ENCODE measurements at places on chromosomes 2 and 18.

DNA sequence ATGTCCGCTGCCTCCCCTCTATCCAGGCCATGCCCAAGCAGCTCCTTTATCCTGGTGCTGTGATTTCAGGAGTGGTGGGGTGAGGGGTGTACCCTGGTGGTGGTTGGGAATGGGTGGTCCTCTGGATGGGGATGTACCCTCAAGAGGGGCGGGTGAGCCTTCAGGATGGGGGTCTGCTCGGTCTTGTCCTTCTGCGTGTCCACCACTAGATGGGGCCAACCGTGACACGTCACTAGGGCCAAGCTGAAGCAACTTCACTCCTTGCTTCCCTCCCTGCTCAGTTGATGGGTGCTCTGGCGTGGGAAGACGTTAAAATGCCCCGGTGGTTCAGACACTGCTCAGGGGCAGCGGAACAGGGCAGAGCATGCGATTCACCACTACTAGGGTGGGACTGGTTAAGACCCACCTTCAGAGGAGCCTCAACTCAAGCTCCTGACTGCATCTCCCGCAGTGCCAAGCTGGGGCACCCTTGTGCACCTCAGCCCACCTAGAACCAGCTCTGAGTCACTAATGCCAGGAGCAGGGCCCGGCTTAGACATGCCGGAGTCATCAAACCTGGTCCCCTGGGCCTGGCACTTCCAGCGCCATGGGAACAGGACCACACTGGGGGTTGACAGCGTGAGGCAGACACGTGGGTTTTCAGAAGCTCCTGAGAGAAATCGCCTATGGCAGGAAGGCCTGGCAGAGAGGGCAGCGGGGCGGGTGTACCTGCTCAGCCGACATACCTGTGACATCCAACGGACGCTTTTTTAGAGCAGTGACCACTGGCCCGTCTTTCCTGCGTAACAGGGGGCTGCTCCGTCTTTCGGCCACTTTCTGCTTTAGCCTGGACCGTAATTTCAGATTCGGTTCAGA is 256.7 kb downstream of the HDAC4 start:
- no peak for DNase-seq

DNA sequence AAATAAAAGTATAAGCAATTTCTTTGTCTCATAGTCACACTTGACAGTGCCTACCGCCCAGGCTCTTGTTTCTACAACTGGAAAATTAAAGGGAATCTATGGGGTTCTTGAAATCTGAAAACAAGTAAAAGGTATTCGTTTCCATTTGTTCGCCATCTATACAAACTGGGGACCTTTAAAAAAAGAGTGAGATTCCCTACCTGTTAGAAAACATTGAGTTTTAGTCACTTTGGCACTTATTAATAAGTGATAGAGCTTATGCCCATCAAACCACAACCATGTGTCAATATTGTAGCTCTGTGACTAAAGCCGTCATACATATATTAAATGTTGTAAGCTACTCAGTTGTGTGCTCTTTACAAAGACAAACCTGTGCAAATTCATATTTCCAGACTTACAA is 13.2 kb downstream of the FN1 start:
- DNase-seq: no peak

GRCh38 chr18:31783059-31783458 is 22.4 kb upstream of the SLC25A52 start:
- no peak for DNase-seq

DNA sequence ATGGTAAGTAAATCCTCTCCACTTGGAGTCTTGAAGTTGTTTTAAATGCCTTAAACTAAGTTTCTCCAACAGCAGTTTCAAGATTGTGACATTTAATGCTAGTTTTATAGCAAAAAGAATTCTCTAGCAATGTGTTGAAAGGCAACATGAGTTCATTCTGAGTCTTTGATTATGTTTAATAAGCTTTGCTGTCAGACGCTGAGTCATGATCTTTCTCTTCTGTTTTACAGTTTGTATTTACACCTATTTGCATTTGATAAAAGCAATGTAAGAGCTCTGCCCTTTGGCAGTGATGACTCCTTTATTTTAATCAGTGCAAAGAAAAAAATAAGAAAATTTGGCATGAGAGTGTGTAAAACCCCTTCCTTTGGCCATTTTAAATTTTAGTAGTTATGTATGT is 497.7 kb downstream of the STK39 start:
- DNase-seq: no peak

DNA sequence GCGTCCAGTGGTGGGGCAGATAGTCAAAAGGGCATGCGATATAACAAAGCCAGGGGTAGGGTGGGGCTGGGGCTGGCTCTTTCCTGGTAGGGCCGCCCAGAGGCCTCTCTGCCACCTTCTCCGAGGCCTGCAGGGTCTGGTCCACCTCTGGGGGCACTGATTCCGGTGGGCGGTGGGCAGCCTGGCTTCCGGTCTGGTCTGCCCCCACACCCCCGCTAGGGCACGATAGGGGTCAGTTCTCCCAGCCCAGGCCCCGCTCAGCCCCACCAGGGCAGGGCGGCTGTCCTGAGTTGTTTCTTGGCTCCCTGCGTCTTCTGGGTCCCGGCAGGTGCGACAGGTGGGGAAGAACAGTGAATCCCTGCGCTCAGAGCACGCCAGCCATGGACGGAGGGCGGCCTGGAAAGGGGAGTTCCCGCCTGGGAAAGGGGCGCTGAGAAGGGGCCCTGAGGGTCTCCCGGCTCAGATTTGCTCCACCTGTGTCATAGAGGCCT is 707 bp upstream of the ERFE start:
- no peak for DNase-seq

DNA sequence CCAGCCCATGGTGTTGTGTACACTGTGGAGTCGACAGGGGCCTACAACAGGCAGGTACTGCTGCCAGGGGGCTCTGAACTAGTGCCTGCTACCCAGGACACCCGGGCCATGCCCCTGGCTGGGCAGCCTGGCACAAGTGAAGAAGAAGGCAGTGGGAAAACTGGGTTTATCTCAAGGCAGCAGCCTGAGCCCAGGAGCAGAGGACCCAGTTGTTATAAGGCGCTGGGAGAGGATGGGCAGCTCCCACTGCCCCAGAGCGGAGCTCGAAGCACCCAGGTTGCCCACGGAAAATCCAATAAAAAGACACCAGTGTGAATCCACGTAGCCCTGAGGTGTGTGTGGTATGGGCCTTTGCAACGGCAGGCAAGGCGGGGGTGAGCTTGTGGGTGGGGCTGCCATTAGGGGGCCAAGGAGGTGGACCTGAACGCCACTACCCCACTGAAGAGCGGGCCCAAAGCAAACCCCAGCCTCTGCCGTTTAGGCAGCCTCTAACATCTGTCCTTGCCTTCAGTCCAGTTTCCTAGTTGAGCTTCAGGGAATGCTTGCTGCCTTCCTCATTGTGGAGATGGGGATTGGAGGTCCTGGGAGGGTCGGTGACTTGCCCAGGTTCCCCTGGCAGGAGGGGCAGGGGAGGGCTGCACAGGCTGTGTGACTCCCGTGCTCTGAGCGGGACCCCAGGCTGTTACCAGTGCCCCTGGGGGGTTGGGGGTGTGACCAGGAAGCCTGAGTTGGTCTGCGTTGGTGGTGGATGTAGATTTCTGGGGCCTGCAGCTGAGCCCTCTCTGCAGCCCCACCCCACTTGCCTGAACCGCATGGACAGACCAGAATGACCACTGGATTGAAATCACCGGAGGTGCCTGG is 16.0 kb downstream of the ARID5A start:
- no peak for DNase-seq

DNA sequence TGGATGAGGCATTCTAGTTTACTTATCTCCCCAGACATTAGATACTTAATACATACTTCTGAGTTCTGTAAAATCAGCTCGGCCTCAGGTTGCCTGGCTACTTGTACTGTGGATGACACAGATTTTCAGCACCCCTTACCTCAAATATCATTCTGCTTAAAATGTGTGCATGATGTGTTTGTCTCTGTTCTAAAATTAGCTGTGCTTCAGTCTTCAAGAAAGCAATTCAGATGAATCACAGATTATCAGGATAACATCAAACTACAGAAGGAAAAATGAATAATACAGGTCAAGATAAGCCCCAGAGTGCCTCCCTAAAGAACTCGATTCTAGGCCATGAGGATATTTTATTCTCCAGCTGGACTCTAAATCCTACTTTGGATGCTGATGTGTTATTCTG is 21.3 kb upstream of the MAPRE2 start:
- DNase-seq: no peak

DNA sequence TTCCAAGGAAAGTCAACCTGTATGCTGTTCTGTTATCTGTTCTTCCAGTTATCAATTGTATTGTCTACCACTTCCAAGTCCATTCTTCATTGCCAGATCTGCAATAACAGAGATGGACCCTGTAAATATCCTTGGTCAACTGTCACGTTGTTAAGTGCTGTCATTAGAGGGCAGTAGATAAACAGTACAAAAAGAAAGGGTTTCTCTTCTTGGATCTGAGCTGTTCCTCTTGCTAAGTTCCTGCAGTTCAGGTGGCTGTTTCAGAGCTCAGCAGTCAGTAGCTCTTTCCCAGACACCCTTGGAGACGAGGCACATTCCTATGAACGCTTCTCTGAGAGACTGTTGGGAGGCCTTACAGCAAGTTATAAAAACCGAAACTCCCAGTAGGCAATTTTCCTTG is 957.1 kb upstream of the CHAC2 start:
- DNase-seq: no peak

- DNase-seq: no peak
These were observed 16.2 kb downstream of the SETBP1 start for GRCh38 chr18:44696892-44697291.

- DNase-seq: no peak
These were observed 87.4 kb downstream of the MDH1 start for GRCh38 chr2:63676135-63676534.

DNA sequence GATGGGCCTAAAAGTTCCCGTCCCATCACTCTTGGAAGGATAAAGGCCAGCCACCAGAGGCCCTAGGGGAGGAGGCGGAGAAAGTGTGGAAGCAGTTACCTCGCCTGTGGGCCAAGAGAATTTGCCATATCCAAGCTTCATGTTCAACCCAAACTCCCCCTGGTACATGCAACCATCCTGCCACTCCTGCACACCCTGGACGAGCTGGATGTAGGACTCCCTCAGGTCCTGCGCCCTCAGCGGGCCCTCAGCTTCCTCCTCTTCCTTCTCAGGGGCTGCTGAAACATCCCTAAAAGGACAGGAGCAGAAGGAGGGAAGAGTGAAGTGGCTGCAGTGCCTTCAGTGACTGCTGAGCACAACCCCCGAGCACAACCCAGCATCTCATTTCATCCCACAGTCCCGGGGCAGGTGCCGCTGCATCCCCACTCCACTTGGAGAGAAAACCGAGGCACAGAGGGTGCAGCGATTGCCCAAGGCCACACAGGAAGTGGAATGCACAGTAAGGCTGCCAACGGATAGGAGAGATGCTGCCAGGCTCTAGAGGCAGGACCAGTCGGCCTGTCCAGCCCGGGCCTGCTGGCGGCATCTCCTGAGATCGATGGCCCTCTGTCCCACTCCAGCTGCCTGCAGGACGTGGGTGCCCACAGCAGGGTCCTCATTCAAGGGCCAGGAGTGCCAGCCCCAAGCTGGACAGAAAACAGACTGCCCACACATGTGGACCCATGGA is 2.9 kb downstream of the ANKMY1 start:
- no peak for DNase-seq

DNA sequence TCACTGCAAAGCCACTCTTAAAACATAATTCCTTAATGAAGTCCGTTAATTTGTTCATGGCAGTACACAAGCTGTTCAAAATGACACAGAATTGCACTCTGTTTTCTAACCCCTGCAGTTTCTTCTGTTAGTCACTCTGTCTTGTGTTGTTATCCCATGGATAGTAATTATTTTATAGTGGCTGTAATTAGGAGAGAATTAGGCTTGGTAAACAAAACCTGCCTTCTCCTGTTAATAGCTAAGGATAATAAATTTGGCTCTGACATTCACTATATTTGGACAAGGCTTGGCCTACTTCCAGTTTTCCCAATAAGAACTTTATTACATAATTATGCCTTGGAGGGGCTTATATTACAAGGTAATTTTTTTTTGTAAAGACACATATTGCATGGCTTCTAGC is 330.3 kb upstream of the FIGN start:
- DNase-seq: no peak

DNA sequence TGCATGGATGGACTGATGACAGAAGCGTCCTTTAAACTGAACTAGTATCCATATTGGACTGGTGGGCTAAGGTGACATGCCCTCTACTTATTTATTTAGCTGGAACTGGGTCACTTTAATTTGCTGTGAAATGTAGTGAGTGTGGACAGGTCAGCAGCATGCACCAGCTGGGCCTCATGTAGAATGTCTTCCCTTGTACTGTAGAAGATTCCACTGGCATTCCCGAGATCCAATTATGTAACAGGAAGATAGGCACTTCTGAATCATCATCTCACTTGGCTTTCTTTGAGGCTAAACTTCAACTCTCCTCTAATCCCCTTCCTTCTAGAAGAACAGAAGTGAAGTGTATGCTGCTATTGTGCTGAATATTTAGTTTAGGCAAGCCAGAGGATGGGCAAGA is 296.2 kb downstream of the SLC8A1 start:
- no peak for DNase-seq

- DNase-seq: no peak
These were observed 76.7 kb upstream of the ZNF397 start for GRCh38 chr18:35164133-35164532.

- DNase-seq: no peak
These were observed 87.3 kb downstream of the ALK start for GRCh38 chr2:29834036-29834540.

DNA sequence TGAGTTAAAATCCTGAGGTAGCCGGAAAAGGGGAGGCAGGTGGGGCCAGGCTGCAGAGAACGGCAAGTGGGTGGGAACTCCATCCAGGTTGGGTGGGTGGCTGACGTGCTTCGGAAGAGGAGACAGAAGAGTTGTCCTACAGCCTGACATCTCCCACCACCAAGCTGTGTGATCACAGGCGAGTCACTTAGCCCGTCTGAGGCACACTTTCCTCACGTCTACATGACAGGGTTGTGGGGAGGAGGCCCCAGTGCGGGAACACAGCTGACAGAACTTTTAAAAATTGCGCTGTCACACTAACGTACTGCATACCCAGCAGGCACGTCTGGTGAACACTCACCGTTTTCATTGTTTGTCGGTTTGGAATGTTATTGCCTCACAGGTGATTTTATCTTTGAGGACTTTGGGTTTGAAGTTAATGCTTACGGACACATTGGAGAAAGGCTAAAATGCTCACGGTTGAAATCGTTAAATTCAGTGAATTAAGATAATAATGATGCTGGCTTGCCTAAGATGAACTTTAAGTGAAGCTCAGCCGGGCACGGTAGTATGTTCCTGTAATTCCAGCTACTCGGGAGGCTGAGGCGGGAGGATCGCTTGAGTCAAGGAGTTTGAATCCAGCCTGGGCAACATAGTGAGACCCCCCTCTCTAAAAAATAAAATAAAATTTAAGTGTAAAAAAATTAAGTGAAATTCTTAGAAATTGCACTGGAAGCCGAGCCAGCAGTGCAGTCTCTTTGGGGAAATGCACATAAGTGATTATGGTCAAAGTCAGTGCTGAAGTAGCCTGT is 8.9 kb downstream of the EMILIN2 start:
- no peak for DNase-seq

GRCh38 chr2:120313695-120314615 is 32.0 kb upstream of the INHBB start:
- no peak for DNase-seq
